ENCODE measurements at places on chromosomes 11 and 22. TPM values are rescaled to one million over a fixed set of nuclear protein-coding genes. Genes with fewer than 3 reads are reported as not detected.

DNA sequence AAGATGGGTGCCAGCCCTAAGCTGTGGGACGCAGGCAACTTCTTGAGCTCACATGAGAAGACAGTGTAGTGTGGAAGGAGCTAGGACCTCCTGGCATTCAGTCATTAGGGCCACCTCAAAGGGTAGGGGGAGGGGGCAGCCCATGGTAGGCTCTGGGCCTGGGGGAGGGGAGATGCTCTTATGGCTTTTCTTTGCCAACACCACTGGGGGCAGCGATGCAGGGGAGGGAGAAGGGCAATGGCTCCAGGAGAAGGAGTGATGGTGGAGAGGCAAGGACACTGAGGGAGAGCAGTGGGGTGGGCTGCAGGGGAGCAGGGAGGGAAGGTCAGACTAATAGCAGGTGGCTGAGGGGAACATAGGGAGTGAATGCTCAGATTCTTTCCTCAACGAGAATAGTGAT, 63.3 kb upstream of the SUSD2 start:
- no peak for DNase-seq

DNA sequence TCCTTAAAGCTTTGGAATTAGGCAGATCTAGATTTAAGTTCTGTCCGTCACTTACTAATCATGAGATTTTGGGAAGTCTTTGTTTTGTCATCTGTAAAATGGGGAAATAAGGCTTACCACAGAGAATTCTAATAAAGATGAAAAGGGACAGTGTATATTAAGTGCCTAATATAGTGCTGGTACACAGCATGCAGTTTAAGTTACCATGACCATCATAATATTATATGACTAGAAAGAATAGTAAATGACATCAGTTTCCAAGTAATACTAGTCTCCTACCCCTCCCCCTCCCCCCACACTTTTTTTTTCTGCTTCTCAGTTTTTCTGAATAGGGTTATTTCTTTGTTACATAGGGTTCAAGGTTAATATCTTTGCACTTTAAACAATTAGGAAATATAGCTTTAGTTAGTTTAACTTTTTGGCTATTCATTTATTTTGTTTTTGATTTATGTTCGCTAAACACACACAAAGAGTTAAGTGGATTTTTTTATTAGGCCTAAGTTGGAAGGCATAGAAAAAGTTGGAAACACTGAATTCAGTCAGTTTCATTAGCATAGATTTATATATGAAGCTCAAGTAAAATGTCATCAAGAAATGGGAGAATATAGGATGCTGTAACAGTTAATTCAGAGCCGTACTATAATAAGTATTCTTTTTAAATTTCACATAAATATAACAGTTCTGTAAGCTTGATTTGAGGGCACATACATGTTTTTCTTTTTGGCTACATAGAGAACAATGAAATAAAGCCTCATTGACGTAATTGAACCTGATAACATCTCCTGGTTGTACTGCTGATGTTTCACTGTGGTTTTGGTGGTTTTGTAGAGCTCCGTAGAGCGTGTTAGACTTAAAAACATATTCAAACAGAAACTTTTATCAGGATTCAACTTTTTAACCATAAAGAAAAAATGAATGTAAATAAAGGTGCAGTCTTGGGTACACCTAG, 121.2 kb downstream of the PDE3B start:
- no peak for DNase-seq

DNA sequence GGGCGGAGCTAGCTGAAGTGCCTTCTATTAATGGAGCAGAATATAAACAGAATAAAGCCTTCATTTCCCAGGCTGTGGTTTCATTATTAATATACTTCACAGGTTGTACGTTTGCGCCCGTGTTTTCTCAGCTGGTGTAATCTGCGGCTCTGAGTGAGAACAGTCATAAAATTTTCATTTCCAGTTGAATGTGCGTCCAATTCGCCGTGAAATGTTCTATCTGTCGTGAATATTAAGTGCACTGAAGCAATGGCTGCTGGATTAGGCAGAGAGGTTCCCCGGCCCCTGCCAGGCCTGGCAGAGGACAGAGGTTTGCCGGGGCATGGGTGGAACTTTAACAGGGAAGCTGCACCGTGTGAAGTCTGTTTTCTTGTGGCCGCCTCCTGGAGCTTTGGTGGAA, 874.4 kb downstream of the NTM start:
- no peak for DNase-seq

- no peak for DNase-seq
Observed at GRCh38 chr11:31114442-31114841, 255.1 kb downstream of the DCDC1 start.

The ROBO4 gene
- total RNA-seq, result 9.1 TPM

The SLC22A25 gene
- not detected for total RNA-seq

DNA sequence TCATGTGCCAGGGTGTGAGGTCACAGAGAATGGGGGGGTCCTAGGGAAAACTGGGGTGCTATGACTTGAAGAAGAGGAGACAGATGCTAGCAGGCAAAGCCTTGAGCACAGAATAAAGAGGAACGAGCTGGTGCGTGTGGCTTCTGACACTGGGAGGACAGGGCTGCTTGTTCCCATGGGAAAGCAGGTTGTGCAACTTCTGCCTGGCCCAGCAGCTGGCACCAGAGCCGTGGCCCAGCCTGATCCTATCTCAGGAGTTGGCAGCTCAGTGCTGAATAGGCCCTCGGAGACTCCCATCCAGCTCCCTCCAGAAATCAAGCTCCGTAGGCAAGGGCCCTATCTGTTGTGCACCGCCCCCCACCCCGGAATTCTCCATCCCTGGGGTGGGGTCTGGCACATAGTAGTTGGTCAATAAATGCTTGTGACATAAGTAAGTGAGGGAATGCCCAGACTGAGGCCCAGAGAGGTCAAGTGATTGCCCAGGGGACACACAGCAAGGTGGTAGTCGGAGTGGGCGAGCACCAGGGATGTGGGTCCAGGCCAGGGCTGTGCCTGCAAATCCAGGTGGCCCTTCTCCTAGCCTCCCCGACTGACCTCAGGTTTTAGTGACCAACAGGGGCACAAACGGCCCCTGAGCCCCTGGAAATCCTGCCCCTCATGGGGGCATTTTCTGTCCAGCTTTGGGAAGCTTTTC, 19.5 kb upstream of the FADD start:
- DNase-seq, result no peak

DNA sequence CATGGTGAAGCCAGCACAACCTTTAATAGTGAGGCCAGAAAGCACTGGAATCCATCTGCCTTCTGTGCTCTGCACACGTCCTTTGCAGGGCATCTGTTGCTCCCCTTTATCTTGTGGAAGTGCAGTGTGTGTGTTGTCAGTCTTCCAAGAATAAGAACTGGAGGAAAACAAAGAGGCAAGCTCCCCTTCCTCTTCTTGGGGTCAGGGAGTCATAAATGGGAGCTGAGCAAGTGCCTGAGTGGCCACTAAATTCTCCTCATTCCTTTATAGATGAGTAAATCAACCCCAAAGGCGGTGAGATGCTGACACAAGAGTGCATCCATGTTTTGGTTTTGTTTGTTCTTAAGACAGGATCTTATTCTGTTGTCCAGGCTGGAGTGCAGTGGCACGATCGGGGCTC, 38.3 kb downstream of the WT1 start:
- no peak for DNase-seq

The PHF21B gene
- total RNA-seq, result 0.28 TPM

The SART1 gene
- 36.7 TPM for total RNA-seq

- no peak for DNase-seq
Observed at GRCh38 chr11:110621826-110622225, 90.4 kb downstream of the ARHGAP20 start.

DNA sequence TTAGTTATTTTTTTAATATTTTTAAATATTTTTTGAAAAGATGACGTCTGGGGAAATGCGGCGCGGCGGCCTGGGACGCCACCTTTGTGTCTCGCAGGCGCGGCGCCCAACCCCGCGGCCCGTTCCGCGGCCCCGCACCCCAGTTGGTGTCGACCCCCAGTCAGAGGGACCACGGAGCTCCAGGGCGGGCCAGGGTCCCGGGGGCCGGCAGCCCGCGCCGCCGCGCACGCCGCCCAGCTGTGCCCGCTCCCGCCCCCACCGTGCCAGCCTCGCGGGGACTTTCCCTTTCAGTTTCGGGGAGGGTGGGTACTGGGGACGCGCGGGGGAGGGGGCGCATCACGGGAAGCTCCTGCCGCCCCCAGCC, 1.6 kb downstream of the CCND1 start:
- DNase-seq, result peak; percentile 65

DNA sequence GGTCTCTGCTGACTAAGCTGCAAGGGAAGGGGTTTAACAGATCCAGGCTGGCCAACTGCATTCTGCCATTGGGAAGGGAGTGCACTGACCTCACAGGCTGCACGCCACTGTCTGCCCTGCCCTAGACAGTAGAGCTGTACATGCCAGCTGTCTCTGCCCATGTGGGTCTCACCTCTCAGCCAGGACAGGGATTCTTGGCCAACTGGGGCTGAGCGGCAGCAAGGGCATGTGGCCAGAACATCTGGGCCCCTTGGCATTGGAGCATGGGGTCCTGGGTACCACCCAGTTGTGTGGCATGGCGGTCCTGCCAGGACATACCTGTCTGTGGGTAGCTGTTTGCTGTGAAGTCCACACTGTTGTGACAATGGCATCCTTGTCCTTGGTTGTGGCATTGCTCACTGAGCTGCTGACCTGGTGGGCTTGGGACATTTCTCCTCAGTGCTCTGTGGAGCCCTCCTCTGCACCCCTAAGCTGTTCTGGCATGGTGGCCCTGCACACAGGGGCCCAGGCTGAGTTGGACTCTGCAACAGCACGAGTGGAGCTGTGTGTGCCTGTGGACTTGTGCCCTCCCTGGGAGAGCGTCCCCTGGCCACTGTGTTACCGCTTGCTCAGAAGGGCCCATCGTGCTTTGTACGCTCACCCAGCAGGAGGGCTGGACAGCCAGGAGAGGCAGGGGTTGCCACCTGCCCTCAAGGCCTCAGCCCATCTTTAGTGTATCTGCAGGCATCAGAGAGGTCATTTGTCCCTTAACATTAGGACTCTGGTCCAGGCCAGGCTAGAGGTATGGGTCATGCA, 46.7 kb downstream of the MED15 start:
- DNase-seq, result peak; percentile 61

DNA sequence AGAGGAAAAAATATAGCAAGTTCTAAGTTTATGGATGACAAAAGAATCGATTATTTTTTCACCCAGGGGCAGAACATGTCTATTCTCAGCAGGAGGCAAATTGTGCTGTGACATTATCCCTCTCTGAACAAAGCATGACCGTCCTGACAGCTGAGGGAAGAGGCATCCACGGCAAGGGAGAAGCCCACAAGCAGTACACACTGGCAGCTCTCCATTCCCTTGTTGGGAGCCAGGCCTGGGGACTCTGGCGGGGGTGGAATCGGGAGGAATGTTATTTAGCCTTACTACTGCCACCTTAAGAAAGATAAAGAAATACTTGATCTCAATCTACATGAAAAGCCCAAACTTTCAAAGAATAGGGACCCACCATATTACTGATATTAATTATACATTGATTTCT, 3.4 kb downstream of the KIRREL3 start:
- DNase-seq, result no peak

The ANGPTL5 gene
- total RNA-seq, result 2.5 TPM

The ASCL2 gene
- total RNA-seq, result not detected

DNA sequence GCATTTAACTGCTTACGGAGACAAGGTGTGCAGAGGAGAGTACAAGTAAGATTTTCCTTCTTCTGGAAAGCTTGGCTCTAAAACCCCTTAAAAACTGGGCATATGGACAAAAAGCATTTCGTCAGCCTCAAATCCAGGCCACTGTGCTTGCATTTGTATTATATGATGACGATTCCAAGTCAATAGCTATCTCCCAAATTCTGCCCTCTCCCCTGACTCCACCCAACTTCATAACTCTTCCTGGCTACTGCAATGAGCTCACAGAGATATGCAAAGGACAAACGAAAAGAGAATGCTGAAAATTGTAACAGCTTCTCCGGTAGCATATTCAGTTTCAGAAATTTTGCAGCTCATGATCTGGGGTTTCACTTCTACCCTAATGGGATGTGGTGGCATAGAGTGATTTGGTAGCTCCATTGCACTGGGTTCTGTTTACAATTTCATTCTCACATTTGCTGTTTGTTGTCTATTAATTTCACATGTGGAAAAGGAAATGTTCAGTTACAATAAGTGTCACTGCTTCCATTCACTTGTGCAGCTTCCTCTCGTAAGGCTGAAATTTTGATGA, 45.6 kb upstream of the CHRM4 start:
- DNase-seq, result no peak

GRCh38 chr11:117230286-117230961, 1.4 kb downstream of the PCSK7 start:
- DNase-seq, result peak; percentile 58

The NCR3LG1 gene
- 2.5 TPM for total RNA-seq

- DNase-seq, result no peak
Observed at GRCh38 chr22:35681454-35682052, 33.3 kb downstream of the APOL6 start.

GRCh38 chr22:32900886-32901635, 99.6 kb downstream of the TIMP3 start:
- DNase-seq, result no peak

The SCARF2 gene
- total RNA-seq, result 6.4 TPM

- no peak for DNase-seq
Observed at GRCh38 chr22:49429066-49429465, 398.6 kb downstream of the BRD1 start.

The KIF18A gene
- total RNA-seq, result under 0.01 TPM

- DNase-seq, result no peak
Observed at GRCh38 chr11:35089666-35090065, 49.3 kb upstream of the CD44 start.

DNA sequence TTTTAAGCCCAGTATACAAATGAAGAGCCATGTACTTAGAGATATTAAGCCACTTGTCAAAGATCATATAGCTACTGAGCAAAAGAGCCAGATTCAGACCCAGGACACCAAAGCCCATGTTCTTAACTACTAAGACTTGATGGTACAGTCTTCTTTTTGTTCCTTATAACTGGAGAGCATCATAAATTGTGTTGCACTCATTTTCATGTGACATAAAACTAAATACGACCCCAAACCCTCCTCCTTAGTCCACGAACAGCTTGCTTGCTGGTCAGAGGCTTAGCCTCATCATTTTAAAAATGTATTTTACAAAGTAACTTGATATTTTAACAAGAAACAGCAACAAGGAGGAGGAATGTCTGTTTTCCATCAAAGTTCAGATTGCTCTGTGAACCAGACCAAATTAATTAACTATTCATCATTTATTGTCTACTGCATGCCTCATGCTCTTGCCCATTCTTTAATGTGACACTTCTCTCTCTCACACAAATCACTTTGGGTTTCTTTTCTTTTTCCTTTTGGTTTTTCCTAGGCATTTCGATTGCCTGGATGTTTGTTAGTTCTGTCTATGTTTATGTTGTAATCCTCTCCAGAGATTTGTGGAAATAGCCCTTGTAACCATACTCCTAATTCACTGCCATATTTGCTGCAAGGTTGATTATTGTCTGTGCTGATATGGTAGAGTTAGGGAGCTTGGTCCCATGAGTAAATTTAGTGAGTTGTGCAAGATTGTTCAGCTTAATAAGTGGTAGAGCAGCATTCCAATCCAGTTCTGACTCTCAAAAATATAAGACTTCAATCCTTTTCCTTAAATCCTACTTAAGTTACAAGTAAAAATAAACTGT, 8.4 kb upstream of the ARHGAP20 start:
- DNase-seq, result no peak

The APOL4 gene
- total RNA-seq, result 14.0 TPM

The OR52D1 gene
- not detected for total RNA-seq

The TRIM6 gene
- total RNA-seq, result 4.6 TPM

- DNase-seq, result no peak
Observed at GRCh38 chr11:115151010-115151409, 353.2 kb downstream of the CADM1 start.
